ENCODE measurements at places on chromosomes 3 and 15.

GRCh38 chr3:106255870-106256248 is 387.0 kb upstream of the CBLB start:
- DNase-seq: no peak

GRCh38 chr15:78727561-78727960 is 83.7 kb downstream of the ADAMTS7 start:
- no peak for DNase-seq

DNA sequence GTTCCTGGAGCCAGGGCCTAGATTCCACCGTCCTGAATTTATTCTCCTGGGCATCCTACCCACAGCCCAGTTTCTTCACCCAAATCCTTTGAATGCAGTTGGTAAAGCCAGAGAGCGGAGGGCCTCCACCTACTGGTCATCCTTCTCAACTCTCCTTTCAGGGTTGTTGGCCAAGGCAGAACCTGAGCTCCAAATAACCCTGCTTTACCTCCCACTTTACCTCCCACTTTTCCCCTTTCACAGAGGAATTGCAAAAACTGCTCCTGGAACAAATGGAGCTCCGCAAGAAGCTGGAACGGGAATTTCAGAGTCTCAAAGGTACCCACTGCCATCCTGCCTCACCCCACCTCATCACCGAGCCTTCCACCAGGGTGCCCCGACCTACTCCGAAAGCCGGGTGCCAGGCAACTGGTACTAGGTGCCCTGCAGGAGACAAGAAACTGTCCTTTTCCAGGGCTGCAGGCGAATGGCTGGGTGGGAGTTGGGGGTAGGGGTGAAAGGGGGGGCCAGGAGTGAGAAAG is 6.8 kb downstream of the SKOR1 start:
- no peak for DNase-seq

DNA sequence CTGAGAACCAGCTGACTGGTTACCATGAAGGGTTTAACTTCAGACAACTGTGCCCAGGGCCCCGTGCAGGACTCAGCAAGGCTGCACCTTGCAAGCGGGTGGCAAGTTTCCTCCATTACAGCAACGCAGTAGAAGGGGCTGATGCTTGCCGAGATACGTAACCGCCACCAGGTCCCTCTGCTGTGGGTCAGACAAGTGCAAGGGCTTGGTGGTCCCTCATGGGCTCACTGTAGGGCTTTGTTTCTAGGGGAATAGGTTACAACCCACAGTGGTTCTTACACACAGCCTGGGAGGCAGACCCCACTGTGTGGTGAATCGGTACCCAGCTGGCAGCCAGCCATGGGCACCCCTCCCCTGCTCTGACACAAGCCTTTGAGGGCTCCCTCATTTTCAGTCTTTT is 15.5 kb upstream of the SNRPA1 start:
- no peak for DNase-seq

- DNase-seq: no peak
Measured at GRCh38 chr3:81726735-81727134, 34.7 kb downstream of the GBE1 start.

DNA sequence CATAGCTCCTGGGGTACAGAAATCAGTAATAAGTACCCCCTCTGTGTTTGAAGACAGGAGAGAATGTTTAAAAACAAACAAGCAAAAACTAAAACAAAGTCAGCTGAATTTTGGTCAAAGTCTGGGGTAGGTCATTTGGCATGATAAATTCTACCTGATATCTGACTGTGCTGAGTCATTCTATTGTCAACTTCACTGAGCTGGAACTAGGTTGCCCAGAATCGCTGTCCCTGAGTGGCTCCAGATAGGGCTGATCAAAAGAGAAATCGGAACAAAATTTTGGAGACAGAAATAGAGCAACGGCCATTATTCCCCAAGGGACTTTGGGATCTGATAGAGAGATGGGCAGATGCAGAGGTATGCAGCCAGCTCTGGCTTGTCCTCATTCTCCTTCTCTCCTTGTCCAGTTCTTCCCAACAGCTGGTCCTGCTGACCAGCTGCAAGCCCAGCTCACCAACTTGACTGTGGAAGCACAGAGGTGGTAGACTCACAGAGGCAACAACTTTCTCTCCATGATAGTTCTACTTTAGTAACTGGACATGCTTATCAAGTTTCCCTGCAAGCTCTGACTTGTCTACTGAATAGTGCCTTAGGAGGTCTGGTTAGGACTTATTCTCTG is 57.3 kb upstream of the MYRIP start:
- DNase-seq: no peak

- no peak for DNase-seq
Measured at GRCh38 chr15:101535170-101535902, 45.8 kb upstream of the PCSK6 start.

DNA sequence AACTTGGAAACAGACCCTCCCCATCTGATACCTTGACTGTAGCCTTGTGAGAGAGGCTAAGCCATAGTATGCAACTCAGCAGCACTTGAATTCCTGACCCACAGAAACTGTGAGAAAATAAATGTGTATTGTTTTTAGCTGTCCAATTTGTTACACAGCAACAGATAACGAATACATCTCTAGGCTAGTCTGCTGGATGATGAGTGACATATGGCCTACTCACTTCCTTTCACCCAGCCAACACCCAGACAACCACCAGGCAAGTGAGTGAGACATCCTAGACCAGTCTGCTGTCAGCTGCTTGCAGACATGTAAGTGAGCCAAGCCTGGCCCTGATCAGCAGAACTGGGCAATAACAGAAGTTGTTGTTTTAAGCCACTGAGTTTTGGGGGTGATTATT is 19.2 kb upstream of the SMAD6 start:
- no peak for DNase-seq

DNA sequence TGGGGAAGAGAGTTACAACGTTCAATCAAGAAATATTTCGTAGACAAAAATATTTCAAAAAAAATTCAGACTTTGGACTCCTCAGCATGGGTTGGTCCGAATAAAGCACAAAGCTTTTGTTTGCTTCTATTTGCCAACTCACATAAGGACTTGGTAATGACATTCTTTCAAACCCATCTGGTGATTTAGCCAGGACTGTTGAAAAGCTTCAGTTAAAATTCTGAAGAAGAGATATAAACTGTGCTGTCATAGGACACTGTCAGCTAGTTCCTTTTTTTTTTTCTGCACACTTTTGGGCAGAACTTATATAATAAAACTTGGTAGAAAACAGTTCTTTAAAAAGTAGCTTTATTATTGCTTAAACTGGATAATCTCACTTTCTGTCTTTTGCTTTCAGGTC is 660.8 kb upstream of the SGO1 start:
- no peak for DNase-seq

DNA sequence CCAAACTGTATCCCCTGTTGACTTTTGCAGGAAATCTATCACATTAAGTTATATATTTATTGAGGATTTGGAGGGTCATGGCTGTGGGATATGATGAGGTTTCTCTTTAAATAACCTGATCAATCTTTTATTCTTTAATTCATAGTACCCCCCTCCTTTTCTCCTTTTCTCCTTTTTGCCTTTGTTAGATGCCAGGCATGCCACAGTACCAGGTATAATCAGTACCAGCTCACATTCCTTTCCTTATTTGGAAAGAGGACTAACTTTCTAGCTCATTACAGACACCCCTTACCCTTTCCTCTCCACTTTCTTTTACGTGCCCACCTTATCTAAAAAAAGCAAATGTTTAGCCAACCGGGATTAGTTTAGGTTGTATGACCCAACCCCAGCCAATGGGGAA is 326.4 kb upstream of the NAALADL2 start:
- DNase-seq: no peak

DNA sequence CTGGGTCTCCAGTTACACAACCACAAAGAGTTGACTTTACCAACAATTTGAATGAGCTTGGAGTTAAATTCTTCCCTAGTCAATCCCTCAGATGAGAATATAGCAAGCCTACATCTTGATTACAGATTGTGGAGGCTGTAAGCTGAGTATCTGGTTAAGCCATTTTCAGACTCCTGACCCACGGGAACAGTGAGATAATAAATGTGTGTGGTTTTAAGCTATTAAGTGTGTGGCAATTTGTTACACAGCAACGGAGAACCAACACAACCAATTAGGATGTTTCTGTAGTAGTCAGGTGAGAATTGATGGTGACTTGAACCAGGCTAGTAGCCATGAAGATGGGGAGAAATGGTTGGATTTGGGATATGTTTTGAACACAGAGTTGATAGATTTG is 37.7 kb upstream of the SLC4A7 start:
- no peak for DNase-seq

- no peak for DNase-seq
Measured at GRCh38 chr15:42139596-42139995, 16.8 kb downstream of the PLA2G4F start.

DNA sequence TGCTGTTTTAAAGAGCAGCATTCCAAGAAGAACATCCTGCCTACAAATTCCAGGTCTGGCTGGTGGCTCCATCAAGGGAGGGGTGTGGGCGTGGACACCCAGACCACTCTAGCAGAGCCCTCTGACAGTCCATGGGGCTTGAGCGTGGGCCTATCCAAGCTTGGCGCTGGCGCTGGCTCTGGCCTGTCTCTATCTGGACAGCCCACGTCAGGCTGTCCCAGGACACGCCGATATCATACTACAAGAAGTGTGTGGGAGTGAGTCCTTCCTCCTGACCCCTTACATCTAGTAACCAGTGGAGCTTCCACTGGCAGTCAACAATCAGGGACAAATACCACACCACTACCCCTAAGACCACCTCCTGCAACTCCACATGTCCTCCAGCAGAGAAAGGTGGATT is 17.1 kb upstream of the DUSP7 start:
- no peak for DNase-seq

DNA sequence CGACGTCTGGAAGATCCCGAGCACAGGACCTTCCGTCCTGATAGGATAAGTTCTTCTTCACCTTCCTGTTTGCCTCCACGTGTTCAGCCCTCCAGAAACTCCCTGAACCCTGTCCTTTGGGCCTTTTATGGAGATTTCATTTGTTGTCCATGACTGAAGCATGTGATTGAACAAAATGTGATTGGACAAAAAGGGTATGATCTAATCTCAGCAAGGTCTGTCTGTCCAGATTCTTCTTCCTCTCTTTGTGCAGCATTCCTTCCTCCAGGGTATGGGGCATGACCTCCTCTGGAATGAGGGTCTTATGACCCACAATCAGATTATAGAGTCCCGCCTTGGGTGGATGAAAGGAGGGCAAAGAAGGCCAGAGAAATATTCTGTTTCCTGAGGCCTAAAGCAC is at the start of gene CYP19A1:
Gene CYP19A1 (minus strand): TSS at position 101 of the 400 bp plus-strand sequence. CDS start 95,684 bp downstream, outside the sequence.
- DNase-seq: no peak

DNA sequence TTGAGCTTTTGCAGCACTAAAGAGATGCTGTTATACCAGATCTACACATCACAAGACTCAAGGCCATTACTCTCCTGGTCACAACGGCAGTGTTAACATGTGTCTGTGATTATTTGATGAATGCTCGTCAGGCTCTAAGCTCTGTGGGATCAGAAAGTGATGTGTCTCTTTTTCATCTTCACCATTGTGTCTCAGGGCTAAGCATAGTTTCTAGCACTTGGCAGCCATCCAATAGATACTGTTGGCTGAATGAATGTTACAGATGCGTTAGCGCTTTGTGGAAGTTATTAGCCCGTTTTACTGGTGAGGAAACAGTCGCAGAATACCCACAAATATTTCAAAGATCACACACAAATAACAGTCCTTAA is 1.2 kb upstream of the FAM81A start:
- DNase-seq: no peak

DNA sequence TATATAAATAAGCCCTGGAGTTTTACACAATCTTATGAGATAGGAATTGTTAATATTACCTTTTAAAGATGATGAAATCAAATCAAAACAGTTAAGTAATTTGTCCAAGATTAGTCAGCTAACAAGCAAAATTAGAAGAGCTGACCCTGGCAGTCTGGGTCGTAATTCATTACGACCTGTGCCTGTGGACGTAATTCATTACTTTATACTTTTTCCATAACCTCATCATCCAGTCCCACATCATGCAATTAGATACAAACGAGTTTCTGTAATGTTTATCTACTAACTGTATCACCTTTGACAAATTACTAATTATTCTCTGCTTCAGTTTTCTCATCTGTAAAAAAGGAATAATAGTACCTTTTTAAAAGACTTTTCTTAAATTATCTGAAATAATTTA is 665.9 kb downstream of the ZBBX start:
- no peak for DNase-seq

DNA sequence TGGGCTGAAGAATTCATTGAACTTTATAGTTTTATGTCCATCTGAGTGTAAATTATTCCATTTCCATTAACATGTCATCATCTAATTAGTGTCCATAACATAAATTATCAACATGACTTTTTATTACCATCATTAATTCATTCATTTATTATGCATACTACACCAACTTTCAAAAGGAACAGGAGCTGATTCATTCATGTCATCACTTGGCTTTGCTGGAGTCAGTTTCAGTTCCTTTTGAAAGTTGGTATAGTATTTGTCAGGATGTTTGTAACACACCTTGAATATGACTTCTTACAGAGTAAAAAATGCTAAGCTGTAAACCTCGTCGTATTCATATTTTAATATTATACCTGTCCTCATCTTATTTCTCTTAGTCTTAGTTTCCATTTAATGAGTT is 298.0 kb upstream of the RBMS3 start:
- no peak for DNase-seq

DNA sequence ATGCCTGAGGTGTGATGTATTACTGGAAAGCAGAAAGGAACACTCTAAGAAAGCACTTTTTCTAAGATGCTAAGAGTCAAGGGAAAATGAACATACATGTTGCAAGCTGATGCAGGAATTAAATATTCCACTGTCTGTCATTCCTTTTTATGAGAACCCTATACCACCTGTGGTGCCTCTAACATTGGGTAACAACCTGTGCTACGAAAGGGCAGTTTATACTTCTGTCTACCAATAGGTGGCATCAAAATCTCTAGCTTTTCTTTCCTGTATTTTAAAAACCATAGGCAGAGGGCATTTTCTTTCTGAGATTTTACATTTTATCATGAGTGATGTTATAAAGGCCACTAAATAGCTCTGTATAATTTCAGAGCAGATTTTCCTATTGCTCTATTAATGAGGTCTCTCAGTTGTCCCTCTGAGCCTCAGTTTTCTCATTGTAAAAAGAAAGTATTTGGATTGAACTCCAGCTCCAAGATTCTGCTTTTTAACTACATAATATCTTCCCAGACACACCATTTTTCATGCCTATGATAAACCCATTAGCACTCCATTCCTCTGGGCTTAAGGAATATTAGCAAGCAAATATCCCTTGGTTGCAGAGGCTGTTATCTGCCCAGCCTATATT is 3.5 kb upstream of the CPNE4 start:
- DNase-seq: no peak

- no peak for DNase-seq
Measured at GRCh38 chr3:57980416-57980815, 27.8 kb upstream of the FLNB start.

- no peak for DNase-seq
Measured at GRCh38 chr15:34647569-34648293, 64.3 kb upstream of the GOLGA8B start.

- DNase-seq: peak; percentile 45
Measured at GRCh38 chr3:10437272-10437994, 68.0 kb downstream of the ATP2B2 start.

- DNase-seq: no peak
Measured at GRCh38 chr3:158770741-158771350, 31.0 kb upstream of the MFSD1 start.
